C1 segment of cervical spinal cord (tissue), 14 donors: ENCODE measurements at places on chromosomes 1 and 21.

DNA sequence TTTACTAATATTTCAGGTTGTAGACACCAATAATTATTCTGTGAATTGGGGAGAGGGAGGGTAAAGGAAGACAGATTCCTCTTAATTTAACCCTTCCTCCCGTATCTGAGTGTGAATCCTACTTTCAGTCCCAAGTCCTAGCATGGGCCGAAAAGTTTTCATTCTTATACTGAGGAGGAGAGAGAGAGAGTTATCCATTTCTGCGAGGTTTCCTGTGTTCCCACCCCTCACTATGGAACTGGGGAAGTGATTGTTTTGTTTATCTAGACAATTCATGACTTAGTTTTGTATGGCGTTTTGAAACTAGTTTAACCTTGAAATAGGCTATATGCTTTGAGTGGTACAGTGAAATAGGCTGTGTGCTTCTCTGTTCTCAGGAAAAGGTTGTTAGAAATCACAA, 134.0 kb upstream of the DPYD start:
- DNase-seq: no peak

GRCh38 chr1:96545935-96546656, 175.5 kb upstream of the PTBP2 start:
- no peak for DNase-seq

GRCh38 chr1:118963456-118964430, 24.4 kb downstream of the TBX15 start:
- DNase-seq: no peak

- DNase-seq: peak; percentile 23
Measured at GRCh38 chr1:26321315-26322041, 3.7 kb downstream of the CD52 start.

- DNase-seq: no peak
Measured at GRCh38 chr1:10637400-10637799, 159.0 kb downstream of the CASZ1 start.

GRCh38 chr1:85656948-85657347, 51.3 kb downstream of the ZNHIT6 start:
- no peak for DNase-seq

- no peak for DNase-seq
Measured at GRCh38 chr1:9093581-9093980, 24.1 kb upstream of the SLC2A5 start.

GRCh38 chr1:181485287-181486097, 2.2 kb downstream of the CACNA1E start:
- DNase-seq: no peak

DNA sequence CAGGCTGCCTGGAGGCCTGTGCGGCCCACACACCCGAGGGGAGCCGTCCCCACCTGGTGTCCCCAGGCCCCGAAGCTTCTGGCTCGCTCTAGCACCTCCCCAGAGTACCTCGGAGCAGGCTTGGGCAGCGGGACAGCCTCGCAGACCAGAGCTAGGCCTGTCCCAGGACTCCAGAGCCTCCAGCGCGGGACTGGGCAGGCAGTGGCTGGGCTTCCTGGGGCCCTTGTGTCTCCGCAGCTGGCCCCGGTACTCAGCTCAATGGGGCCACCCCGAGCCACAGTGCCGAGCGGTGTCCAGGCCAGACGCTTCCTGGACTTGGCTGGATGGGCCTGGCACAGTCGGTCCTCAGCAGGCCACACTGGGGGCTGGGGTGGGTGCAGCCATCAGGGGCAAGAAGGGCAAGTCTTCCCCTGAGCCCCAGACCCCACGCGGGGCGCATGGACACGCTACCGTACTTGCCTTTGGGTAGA, 4.9 kb downstream of the SCNN1D start:
- DNase-seq: no peak

DNA sequence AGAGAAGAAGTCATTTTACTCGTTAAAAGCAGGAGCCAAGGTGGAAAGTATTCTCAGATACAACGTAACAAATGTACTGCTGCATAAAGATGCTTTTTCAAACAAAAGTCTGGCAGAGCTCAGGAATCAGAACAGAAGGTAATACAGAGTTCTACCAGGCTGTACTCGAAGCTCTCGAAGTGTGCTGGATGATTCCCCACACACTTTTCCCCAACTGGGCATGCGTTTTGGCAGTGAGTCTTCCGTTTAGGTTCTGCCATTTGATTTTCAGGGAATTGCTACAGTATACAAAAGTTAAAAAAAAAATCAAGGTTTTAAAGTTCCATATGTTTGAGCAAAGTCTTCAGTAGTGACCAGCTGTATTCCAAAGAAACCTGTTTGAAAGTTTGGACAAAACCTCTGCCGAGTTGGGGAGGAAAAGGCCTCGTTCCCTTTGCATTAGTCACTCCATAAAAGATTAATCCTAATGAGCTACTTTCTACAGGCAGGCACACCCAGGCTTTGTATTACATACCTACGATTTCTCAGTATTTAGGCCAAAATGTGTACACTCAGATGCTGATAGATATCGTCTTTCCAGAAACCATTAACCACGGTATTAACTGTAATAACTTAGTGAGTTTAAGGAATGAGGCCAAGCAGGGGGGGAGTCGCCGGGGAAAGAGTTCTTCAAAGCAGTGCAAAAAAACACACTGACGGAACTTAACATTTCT, 477.1 kb downstream of the LMO4 start:
- no peak for DNase-seq

DNA sequence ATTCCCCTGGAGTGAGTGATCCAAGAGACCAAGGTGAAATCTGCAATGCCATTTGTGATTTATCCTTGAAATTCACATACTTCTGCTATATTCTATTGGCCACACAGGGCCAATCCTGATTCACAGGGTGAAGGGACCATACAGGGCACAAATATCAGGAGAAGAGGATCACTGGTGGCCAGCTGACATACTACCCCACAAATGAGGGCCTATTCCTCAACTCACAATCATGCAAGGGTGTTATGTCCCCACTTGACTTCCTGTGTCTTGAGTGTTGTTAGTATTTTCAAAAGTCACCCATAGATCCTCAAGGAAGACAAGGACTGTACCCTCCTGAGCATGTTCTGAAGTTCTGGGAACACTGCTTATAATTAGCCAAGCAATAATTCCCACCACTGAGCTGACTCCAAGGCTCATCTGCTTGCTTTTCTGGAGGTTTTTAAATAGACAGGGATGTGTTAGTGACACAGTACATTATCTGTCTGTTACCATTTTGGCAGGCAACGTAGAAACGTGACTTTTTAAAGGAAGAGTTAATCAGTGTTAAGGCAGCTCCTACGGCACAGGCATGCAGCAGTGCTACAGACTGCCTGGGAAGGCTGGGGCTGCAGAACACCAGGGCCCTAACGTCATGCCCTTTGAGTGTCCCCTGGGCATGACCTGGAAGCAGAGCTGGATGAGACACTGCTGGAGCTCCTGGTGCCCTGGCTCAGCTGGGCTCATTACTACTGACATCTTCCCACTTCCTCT, 137.4 kb downstream of the FAM78B start:
- DNase-seq: no peak

DNA sequence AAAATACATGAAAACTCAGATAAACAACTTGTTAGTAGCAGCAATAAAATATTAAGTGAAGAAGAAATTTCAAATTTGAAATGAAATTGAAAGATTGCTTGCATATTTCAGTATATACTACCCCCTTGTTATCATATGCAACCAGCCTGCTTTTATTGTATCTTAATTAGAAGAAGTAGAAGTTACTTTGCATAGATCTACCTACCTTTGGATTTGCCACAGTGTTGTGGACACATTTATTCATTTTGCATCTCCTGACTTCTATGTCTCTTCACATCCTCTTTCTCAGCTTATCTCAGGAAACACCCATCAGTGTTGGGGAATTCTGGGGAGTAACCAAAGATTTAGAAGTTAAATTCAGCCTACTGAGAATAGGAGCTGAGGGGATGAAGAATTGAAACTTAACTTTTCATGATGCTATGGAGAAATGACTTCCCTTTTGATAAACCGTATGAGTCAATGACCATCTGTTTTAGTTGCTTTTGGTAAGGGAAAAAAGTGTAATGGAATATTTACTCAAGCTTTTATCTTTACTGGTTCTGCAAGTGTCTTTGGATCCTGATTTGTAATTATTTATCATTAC, 96.9 kb downstream of the RGL1 start:
- no peak for DNase-seq

DNA sequence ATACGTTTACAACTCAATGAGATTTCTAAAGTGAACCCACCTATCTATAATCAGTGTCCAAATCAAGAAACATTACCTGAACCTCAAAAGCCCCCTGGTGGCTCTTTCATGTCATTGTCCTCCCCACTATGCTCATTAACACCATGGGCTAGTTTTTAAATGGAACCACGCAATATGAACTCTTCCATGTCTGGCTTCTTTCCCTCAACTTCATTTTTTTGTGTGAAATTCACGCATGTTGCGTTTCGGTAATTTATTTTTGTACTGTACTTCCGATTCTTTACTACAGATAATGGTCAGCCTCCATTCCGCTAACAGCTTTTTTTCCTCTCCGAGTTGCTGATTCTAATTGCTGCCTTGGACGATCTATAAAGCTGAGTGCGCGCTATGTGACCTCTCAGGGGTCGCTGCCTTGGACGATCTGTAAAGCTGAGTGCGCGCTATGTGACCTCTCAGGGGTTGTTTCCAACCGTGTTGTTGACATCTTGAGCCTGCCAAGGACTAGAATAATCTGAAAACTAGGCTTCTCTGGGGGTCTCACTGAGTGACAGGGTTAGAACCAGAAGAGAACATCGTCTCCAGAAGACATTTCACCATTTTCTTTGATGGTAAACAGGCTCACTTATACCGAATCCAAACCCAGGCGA, 1.1 kb upstream of the CACYBP start:
- DNase-seq: peak; percentile 43

- no peak for DNase-seq
Measured at GRCh38 chr1:176745945-176746344, 283.0 kb downstream of the PAPPA2 start.

GRCh38 chr1:88291611-88292354, 392.3 kb upstream of the PKN2 start:
- DNase-seq: no peak

DNA sequence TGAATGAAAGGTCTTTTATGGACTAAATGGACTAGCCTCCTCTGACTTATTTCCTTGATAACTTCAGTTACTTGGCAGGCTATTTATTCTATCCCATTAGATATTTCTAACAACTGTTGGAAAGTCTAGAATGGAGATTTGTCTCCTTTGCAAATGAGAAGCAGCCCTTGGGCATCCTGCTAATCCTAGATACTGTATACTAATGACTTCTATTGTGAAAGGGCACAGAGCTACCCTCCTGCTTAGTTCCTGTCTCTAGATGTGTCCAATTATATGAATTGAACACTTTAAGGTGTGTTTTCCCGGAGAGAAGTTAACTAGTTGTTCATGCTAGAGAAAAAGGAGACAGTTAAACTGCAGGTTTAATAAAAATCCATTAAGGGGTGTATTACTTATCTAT, 10.2 kb upstream of the NCMAP start:
- DNase-seq: no peak

DNA sequence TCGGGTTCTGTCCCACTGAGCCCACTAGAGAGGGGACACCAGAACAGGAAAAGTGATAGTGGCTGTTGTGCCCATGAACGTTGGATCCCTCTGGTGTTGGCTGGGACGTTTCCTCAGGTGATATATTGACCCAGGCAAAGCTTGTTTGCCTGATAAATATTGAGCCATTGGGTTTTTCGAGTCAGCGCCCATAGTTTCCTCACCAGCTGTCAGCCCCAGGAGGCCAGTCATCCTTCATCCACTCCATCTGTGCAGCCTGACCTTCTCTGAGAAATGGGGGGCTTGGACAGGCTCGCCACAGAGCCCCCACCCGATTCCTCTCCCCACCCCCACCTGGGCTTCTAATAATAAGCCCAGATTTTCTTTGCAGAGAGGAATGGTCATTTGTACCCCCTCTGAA, 13.3 kb downstream of the DISP3 start:
- DNase-seq: no peak

DNA sequence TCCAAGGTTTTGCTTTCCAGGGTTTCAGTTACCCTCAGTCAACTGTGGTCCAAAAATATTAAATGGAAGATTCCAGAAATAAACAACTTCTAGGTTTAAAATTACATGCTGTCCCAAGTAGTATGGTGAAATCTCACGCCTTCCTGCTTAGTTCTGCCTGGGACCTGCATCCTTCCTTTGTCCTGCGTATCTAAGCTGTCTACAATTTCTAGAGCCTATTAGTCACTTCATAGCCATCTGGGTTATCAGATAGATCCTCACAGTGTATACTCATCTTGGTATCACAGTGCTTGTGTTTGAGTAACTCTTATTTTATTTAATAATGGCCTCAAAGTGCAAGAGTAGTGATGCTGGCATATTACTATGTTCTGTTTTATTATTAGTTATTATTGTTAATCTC, 157.7 kb downstream of the ROR1 start:
- DNase-seq: no peak

DNA sequence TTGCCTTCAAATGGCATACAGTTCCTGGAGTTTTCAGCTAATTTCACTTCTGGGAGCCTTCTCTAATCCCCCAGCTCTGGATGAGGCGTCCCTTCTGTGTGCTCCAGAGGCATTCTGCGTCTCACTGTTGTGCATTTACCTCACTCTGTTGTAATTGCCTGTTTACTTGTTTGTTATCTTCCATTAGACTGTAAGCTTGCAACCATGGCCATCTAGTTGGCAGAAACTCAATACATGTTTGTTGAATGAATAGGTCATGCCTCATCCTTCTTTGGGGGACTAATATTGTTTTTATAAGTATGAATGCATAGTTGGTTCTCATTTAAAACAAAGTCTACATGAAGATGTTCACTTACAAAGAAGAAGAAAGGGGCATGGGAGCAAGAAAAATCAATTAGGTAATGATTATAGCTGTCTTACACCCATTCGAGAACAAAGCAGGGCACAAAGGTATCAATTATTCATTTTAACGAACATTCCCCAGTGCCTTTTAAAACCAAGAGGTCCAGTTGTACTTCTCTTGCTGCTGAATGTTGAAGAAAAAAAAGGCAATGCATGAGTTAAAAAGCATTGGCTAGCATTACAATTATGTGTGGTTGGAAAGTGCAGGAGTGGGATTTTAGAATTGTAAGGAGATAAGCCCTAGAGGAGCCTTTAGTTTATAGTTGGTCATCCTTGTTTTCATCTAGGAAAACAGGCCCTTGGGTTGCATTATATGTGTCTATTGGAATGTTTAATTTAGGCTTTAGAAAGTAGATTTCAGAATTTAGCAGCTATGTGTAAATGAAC, 6.0 kb downstream of the RGL1 start:
- DNase-seq: no peak

DNA sequence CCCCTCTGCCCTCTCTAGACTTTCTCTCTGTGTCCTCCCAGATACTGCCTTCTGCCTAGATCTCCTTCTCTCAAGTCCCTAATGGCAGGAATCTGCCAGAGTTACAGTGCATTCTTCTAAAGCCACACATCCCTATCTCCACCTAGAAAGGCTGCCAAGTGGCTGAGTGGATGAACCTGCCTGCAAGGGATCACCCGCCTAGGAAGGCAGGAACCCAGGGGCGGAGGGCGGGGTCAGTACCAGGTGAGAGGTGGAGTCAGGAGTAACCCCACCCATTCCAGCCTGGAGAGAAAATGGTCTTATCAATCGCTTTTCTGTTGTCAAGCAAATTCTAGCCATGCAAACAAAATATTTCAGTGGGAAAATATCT, 60.8 kb downstream of the BCAR3 start:
- DNase-seq: no peak
